ENCODE measurements at places on chromosomes 11 and 22.

- DNase-seq: peak; percentile 29
These were observed 1260.4 kb upstream of the RAG2 start for GRCh38 chr11:37858398-37858797.

DNA sequence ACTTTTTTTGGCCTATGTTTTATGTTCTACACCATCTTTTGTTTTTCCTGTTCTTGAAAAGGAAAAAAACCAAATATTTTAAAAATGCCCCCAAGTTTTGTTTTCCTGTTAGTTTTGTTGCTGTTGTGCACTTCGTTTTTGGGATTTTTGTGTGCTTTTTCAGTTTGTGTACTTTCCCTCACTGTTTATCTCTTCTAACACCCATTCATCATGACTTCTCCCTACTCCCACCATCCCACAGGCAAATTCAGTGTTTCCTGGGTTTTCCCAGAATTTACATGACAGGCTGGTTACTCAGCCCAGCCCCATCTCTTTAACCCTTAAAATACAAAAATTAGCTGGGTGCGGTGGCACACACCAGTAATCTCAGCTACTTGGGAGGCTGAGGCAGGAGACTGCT is 15.6 kb downstream of the TMEM123 start:
- no peak for DNase-seq

DNA sequence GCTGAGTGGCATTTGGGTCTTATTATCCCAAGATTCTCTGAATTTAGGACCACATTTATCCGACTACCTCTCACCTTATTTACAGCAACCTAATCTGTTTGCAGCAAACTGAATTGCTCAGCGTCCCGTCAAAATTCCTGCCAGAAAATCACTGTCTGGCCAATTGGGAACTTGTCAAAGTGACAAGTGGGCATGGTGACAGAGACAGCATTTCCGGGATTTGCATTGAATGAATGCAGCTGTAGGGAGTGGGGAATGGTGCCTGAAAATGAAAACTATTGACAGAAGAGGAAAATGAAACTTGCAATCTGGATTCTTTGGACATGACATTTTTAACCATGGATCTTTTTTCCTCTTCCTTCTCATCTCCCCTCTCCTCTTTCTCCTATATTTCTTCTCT is 113.8 kb downstream of the NELL1 start:
- no peak for DNase-seq

GRCh38 chr11:114612686-114613085 is 17.1 kb upstream of the NXPE4 start:
- no peak for DNase-seq

Data from hematopoietic multipotent progenitor cell treated with erythropoietin and hydrocortisone succinate and interleukin-3 and kit ligand, for 4 days (in vitro differentiated cells).